ENCODE measurements at places on chromosomes 16 and 17. TPM values are rescaled to one million over a fixed set of nuclear protein-coding genes. Genes with fewer than 3 reads are reported as not detected.

PIGS gene
- total RNA-seq = 36.9 TPM

KRTAP4-1 gene
- total RNA-seq = not detected

SPNS2 gene
- total RNA-seq = 4.6 TPM

RAB26 gene
- total RNA-seq = 1.3 TPM

CCR7 gene
- 0.09 TPM for total RNA-seq

MED9 gene
- total RNA-seq = 8.4 TPM

LCMT1 gene
- total RNA-seq = 27.4 TPM

CD300E gene
- total RNA-seq = not detected

PLA2G10 gene
- not detected for total RNA-seq

Data from endothelial cell of coronary artery (primary cell).